ENCODE measurements at places on chromosomes 4 and X.

DNA sequence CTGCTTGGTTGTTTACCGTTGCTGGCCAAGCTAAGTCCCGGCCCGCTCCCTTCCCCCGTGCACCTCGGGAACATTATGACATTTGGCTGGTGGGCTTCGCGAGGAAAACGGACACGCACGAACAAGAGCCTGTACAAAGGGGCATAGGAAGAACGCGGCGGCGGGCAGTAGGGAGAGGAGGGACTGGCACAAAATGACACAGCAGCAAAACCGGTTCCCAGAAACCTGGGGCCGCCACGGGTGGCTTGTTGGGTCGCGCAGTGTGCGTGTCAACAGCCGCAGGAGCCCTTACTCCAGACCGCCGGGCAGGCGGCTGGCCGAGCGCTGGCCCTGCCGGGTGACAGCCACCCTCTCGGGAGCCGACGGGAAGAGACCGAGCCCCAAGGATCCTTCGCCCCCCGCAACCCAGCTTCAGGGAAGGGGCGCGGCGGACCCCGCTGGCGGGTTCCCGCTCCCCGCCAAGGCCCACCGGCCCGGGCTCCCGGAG, 1.6 kb upstream of the LIN54 start:
- no peak for DNase-seq

GRCh38 chr4:99215521-99215920, 3.5 kb downstream of the ADH6 start:
- no peak for DNase-seq

DNA sequence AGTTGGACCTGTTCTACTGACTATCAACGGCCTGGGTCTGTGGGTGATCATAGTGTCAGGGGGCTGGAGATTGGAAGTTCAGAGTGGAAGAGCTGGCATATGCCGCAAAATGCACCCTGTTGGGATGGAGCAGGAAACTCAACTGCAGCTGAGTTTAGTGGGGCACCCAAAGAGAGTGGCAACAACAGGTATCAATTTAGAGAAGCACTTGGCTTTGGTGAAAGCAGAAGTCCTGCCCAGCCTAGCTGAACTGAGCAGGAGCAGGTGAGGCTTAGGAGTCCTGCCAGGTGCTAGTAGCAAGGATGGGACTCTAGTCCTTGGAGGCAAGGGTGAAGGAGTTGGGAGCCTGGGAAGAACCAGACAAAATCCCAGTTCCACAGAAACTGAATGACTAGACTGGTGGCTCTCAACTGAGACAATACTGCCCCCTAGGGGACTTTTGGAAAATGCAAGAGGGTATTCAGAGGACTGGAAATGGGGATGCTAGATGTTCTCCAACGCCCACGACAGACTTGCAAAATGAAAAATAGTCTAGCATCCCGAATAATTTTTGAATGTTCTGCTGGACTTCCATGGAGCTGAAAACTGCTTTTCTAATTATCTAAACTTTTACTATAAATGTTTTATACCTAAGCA, 49.4 kb downstream of the RTL9 start:
- DNase-seq = no peak

DNA sequence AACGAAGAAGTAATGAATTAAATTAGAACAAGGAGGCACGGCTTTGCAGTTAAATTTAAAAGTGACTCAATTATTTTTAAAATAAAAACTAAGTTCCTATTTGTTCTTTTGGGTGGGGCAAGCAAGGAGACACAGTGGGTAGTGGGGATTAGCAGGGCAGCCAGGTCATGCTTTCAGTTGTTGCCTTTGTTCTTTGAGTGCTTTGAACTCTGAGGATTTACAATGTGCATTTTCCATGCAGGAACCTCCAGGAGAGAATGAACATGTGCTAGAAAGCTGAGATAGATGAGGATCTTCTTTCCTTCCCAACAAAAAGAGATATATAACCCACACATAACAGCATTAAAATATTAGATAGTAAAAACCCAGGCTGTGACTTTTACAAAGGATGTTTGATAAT, 420.4 kb upstream of the CTSO start:
- no peak for DNase-seq

GRCh38 chr4:2335729-2336101, 73.8 kb upstream of the MXD4 start:
- DNase-seq = no peak

DNA sequence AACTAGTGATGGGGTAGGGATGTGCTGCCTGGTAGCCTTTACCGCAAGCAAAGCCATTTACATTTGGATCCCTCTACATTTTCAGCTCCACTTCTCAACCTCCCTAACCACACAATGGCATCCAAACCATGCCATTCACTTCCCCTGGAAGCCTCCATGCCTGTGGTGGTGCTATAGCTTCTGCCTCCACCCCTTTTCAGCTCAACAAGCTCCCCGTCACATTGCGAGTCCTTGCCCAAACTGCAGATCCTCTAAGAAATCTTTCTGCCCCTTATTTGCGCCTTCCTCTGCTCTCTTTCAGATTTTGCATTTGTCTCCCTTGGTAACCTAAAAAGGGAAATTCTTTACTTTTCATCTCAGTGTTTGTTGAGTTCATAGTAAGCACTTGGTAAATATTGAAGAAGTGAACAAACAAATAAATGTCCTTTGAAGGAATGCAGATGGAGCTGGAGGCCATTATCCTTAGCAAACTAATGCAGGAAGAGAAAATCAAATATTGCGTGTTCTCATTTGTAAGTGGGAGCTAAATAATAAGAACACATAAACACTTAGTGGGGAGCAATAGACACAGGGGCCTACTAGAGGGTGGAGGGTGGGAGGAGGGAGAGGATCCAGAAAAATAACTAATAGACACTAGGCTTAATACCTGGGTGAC, 6.9 kb downstream of the CYTL1 start:
- DNase-seq = no peak

DNA sequence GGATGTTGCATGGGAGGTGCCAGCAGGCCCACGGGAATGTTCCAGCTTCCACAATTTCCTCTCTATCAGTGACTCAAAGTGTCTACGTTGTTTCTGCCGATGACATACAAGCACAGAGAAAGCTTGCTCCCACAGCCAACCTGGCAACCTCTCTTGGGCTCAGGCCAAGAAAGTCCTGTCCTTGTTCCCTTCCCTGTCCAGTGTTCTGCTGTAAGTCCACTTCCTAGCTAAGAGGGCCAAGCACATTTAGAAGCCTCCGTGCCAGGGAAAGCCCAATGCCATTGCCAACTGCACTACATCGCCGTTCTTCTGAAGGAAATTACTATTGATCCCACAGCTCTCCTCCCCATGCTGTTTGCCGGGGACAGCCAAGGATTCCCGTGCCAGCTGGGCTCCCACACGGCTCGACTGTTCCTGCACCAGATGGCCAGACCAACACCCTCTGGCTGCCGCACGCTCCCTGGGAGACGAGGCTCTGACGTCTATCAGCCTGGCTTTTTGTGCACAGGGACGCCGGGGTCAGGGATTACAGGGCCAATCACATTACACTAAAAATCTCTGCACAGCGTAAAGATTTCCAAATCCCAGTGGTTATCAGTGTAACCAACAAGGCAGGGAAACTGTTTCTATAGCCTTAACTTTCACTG, 284.0 kb downstream of the BCOR start:
- no peak for DNase-seq

- DNase-seq = no peak
These were observed 66.8 kb upstream of the UCP1 start for GRCh38 chr4:140635606-140636005.

DNA sequence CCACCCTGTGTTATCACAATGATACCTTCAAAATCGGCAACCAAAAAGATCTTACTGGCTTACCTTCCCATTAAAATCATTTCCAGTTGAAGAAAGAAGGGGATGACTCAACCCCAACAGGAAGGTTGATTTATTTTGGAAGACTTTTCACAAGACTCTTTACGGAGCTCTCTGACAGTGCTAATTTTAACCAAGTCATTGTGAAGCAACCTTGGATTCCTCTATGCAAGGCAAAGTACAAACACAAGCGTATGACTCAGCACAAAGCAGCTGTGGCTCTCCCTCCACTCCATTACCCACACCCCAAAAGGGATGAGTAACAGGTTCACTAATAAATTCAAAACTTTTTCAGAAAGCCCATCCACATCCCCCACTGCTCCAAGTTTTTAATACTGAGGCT, 213.8 kb upstream of the FGF13 start:
- DNase-seq = no peak

GRCh38 chr4:15012017-15012788, 9.9 kb downstream of the CPEB2 start:
- DNase-seq = no peak

DNA sequence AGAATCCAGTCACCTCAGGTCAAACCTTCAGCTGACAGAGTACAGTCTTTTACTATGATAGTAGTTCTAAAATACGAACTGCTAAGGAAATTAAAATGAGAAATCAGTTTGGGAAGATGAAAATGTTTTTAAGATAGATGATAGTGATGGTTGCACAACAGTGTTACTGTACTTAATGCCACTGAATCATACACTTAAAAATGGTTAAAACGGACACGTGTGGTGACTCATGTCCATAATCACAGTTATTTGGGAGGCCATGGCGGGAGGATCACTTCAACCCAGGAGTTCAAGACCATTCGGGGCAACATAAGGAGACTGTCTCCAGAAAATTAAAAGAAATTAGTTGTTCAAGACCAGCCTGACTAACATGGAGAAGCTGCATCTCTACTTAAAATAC, 41.4 kb downstream of the ABHD18 start:
- DNase-seq = no peak

DNA sequence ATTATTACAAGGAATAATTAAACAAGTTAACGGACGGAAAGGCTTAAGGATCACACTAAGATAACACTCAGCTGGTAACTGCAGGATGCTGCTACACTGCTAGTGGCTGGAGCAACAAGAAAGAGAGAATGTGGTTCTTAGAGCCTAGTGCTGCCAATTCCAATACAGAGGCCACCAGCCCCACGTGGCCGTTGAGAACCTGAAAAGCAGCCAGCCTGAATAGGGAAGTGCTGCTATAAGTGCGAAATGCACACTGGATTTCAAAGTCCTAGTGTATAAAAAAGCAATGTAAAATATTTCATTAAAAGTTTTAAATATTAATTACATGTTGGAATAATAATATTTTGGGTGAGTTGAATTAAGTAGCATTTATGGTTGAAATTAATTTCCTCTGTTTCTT, 257.3 kb upstream of the TAPT1 start:
- DNase-seq = no peak

- no peak for DNase-seq
These were observed 16.7 kb downstream of the EVC2 start for GRCh38 chr4:5691491-5692132.

- DNase-seq = no peak
These were observed 162.7 kb downstream of the SHOX start for GRCh38 chrX:793216-793770.

DNA sequence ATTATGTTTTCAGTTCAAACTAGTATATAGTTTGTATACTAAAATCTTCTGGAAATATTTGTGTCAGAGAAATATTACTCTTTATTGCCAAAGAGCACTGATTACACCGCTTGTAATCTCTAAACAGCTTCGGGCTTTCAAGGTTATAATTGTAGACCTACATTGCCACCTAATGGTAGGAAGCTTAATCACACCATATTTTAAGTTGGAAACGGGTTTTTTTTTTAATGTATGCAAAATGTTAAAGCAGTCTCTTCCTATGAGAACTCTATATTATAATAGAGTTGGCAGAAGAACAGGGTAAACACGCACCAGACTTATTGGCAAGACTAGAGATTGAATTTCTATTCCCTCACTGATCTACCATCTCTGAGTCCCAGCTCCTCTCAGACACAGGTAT, 19.5 kb upstream of the NFXL1 start:
- no peak for DNase-seq

GRCh38 chr4:83440148-83440814, 15.3 kb downstream of the HELQ start:
- no peak for DNase-seq

DNA sequence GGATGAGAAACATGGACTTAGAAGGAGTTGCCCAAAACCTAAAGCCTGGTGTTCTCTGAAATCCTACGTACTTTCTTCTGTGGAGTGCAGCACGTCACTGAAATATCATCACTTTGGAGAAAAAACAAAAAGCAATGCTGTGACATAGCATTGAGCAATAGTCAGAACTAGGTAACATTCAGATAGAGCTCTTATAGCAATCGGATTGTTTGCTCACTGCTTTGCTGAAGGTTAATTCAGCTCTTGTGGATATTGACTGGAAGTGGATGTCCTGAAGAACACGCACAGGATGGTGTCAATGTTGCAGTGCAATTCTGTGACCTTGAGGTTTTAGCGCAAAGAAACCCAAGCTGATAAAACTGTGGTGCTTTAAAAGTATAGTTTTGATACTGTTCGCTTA, 114.2 kb upstream of the GRXCR1 start:
- no peak for DNase-seq
